CD4-positive, alpha-beta memory T cell (primary cell): ENCODE measurements at places on chromosomes 2 and 18.

DNA sequence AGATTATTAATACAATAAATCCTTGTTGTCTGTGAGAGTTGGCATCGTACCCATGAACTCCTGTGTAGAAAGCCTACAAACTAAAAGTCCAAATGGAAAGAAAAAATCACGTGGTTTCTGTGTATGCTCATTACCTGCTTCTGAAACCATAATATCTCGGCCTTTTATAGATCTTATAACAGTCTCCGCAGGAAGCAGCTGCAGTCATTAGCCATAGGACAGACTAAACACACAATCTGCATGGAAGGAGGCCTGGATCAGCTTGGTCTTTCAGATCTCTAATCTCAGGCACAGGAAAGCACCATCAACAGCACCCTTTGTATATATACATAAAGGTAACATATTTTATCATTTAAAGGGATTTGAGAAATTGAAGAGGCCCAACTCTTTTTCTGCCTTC is 508.9 kb upstream of the TCF4 start:
- DNase-seq, result no peak

DNA sequence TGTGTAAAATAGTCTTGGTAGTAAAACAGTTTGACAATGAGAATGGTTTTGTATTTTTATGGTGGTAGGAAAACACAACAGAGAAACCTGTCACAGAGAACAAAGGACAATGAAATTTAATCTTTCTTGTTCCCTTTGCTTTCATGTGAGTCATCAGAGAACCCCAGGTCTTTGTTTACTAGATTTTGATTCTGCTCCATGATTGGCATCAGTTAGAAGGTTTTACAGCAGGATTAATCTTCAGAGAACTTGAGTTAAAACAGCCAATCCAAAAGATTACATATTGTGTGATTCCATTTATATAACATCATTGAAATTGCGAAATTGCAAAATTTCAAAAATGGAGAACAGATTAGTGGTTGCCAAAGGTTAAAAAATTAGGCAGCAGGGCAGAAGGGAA is 2.5 kb downstream of the APLF start:
- no peak for DNase-seq

DNA sequence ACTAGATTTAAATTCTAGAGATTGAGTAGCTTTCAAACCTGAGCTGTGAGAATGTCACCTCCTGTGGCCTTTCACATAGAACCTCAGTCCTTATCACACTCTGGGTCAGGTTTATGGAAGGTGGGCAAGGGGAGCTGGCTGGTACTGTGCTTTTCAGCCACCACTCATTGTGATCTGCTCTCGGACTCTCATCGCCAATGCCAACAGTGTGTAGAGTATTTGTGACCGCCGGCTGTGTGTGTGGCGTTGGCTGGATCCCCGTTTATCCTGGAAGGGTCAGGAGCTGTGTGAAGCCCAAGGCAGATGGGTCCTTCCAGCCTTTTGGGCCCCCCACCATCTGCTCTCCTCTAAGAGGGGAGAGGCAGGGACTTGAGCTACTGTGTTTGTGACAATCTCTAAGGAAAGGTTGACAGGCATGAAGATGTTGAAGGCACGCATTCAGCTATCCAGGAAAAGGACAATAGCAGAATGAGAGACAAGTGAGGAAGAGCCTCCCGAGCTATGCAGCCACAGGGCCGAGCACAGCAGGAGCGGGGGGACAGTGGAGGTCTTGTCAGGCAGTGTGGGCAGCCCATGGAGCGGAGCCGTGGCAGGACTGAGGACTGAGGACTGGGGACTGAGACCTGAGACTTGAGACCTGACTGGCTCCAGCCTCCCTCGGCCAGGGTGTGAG is 107.1 kb upstream of the TPO start:
- no peak for DNase-seq

- DNase-seq, result no peak
Observed at GRCh38 chr2:120948662-120949011, 213.0 kb downstream of the GLI2 start.

DNA sequence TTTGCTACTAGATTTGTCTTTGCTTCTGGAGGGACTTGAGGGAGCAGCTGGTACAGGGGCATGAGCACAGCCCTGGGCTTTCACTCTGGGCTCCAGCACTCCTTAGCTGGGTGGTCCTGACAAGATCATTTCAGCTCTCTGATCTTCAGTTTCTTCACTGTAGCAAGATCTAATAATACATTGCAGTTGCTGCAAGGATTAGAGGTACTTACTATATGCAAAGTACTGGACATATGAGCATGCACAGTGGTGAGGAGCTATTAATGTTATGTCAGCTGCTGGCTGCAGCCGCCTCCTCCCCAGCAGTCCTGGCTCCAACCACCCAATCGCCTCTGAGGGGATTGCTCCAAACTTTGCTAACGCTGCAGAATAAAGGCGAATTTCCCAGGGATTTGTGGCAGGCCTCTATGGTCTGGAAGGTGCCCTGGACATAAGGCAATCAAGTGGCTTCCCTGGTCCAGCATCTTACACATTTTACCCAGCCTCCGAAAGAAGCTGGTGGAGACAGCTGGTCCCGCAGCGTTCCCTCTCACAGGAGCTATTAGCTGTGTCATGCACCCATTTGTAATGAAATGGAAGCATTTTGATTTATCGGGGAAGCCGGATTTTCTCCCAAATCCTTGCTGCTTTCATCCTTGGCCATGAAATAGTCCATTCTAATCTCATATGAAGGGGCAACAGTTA is 96.7 kb downstream of the RHOB start:
- DNase-seq, result no peak

- peak; percentile 58 for DNase-seq
Observed at GRCh38 chr2:25309402-25309801, 32.3 kb downstream of the DNMT3A start.

GRCh38 chr2:161131074-161131680 is 29.1 kb upstream of the TANK start:
- DNase-seq, result no peak

DNA sequence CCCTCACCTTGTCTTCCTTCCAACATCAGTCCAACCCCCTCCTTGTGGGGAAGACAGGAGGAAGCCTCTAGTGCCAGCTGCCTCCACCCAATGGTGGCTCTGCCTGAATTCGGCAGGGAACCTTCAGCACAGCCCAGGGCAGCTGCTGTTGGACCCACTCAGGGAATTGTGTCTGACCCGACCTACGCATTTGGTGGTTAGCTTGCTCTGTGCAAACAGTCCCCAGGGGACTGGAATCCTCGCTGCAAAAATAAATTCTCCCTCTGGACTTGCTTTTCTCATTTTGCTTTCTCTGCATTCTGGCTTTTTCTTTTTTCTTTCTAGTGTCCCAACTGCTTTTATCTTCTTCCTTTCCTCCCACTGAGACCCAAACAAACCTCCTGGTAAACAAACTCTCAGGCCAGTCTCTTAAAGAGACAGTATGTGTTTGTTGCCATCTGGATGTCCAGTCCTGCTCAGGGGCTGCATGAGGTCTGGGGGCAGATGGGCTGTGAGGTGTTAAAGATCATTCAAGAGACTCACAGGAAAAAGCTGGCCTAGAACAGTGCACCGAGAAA is 137.7 kb upstream of the HAAO start:
- DNase-seq, result no peak

- DNase-seq, result no peak
Observed at GRCh38 chr2:48479915-48480314, 50.0 kb upstream of the STON1 start.

- DNase-seq, result no peak
Observed at GRCh38 chr2:185664384-185664783, 74.2 kb upstream of the FSIP2 start.

DNA sequence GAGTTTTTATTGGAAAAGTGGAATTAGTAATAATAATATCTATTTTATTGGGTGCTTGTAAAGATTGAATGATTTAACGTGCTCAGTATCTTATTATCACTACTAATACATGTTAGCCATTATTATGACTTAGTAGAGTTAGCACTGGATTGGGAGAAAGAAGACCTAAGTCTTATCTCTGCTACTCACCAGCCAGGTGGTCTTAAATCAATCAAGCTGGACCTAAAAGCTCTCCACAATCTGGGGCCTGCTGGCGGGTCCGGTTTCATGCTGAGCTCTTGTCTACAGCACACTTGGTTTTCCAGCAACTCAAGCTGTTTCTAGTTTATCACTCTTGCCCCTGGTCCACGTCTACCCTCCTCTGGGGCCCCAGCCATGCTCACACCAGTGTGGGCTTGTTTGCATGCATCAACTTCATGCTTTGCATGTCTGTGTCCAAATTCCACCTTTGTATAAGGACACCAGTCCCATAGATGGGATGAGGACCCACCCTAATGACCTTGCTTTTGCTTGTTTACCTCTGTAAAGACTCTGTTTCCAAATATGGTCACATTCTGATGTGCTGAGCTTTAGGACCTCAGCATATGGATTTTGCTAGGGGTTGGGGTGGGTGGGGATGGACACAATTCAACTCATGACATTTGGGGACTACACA is 363.1 kb downstream of the LPIN1 start:
- DNase-seq, result no peak

DNA sequence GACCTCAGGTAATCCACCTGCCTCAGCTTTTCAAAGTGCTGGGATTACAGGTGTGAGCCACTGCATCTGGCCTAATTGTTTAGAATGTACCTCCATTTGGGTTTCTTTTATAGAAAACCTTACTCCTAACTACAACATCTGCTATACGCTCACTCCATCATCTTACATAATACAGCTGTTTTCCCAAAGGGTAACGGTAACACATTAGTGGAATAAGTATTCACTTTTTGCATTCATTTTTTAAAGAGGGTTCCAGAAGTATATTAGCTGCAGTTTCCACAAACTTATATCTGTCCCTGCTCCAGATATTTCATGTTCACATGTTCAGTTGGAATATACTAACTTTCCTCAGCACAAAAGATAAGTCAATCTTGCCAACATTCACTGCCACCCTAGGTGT is 640.1 kb upstream of the FSHR start:
- DNase-seq, result no peak

DNA sequence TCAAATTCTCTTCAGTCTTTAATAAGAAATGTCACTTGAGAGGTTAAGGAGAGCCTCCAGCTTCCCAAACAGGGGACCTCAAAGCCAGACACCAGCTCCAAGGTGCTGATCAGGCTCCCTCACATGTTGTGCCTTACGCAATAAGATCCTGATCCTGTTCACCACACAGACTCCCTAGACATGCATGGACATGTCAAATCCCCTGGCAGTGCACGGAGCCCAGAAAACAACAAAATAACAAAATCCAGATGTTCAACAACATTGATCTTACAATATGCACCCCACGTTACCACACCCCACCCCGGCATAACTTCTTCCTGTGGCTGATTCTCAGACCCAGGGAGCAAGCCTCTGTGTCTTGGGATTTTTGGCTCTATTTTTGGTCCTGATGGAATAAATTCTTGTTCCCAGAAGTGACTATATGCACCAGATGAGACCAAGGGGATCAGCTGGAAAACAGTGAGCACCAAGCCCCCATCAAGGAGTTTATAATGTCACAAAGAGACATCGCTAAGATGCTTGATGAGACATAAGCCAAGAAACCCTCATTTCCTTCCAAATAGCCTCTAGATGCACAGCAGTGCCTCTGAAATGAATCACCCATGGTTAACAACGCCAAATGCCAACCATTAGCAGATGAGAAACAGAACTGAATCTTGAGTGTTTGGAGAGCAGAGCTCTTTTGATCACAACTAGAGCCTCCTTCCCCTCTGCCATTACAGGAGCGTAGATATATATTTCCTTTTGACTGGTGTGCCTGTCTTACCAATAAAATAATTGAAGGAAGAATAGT is 198.2 kb downstream of the PRKCE start:
- no peak for DNase-seq

DNA sequence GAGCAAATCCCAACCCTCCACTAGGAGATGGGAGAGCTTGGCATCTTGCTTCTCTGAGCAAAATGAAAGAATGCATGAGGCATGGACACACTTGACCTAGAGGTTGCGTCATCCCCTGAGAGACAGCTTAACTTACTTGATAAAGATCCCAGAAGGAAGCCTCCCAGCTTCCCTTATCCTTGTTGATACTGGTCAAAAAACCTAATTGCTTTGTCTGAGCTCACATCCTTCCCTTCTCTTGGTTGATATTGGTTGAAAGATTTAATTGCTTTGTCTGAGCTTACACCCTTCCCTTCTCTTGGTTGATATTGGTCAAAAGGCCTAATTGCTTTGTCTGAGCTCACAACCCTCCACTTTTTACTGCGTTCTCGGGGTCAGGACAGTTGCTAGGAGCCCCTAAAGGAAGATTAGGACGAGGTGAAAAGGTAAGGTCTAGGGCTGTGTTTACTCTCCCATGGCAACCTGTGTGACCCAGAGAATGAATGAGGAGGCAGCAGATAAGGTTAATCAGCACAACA is 12.2 kb upstream of the BOD1L2 start:
- no peak for DNase-seq

DNA sequence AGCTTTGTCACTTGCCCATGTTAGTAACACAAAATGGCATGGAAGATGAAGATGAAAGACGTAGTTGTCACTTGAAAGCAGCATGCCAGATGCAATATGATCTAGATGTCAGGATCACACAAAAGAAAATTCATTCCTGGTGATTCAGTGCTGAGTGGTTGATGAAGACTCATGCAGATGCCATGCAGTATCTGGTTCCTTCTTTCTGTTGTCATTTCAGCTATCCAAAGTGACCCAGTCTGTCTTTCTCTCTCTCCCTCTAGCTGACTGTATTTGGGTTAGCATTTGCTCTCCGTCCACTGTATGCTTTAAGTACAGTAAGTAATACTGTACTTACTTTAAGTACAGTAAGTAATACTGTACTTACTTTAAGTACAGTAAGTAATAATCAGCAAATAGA is 50.4 kb downstream of the TTN start:
- no peak for DNase-seq
